Tibial nerve (tissue), 4 donors: ENCODE measurements at places on chromosomes 5 and 9.

- no peaks in the 10 kb centered on the region for H3K27me3 ChIP-seq
- no peaks in the 10 kb centered on the region for H3K36me3 ChIP-seq
- no peak for DNase-seq
- H3K4me3 ChIP-seq, result no peak overlapping the region
These were observed 4.2 kb downstream of the TRIM7 start for GRCh38 chr5:181200816-181201215.

DNA sequence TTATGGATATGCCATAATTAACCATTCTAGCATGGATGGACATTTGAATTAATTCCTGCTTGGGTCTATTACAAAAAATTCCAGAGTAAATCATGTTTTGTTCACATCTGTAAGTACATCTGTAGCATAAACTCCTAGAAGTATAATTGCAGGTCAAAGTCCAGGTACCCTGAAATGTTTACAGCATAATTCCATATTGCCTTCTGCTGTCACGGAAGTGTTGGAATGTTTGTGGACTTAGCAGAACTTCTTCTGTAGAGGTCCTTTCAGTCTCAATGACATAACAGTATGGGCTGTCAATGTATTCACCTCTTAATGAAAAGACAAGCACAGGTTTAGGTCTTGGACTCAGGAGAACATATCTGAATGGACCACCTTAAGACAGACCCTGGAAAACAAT, 1.8 kb downstream of the FAM240B start:
- H3K36me3 ChIP-seq, result no peaks in the 10 kb centered on the region
- no peak overlapping the region for H3K4me3 ChIP-seq
- no peak for DNase-seq
- H3K27me3 ChIP-seq, result no peaks in the 10 kb centered on the region
- no peak overlapping the region for H3K27ac ChIP-seq

DNA sequence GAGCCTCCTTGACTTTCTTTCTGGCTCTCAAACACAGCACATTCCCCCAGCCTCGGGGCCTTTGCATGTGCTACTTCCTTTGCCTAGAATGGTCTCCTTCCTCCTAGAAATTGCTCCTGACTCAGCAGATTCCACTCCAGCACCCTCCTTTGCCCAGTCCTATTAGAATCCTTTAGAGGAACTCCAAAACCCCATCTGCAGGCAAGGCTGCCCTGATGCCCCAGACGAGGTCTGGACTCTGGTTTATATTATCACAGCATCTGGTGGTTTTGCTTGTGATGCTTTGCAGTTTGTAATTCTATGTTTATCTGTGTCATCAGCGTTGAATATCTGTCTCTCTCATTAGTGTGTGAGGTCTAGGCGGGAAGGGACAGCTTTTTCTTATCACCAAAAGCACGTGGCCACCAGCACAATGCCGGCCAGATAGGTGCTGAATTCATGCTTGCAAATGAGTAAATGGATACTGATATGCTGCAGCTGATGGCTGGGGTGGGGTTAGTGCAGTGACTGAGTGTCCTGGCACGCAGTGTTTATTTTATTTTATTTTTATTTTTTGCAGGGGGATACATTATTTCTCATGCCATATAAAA, 30.0 kb upstream of the ANKH start:
- no peak overlapping the region for H3K4me3 ChIP-seq
- no peaks in the 10 kb centered on the region for H3K27me3 ChIP-seq

GRCh38 chr5:40616781-40617180, 62.9 kb upstream of the PTGER4 start:
- no peak overlapping the region for H3K4me3 ChIP-seq
- no peak overlapping the region for H3K27ac ChIP-seq
- H3K4me1 ChIP-seq, result no peaks in the 10 kb centered on the region
- H3K36me3 ChIP-seq, result no peaks in the 10 kb centered on the region

DNA sequence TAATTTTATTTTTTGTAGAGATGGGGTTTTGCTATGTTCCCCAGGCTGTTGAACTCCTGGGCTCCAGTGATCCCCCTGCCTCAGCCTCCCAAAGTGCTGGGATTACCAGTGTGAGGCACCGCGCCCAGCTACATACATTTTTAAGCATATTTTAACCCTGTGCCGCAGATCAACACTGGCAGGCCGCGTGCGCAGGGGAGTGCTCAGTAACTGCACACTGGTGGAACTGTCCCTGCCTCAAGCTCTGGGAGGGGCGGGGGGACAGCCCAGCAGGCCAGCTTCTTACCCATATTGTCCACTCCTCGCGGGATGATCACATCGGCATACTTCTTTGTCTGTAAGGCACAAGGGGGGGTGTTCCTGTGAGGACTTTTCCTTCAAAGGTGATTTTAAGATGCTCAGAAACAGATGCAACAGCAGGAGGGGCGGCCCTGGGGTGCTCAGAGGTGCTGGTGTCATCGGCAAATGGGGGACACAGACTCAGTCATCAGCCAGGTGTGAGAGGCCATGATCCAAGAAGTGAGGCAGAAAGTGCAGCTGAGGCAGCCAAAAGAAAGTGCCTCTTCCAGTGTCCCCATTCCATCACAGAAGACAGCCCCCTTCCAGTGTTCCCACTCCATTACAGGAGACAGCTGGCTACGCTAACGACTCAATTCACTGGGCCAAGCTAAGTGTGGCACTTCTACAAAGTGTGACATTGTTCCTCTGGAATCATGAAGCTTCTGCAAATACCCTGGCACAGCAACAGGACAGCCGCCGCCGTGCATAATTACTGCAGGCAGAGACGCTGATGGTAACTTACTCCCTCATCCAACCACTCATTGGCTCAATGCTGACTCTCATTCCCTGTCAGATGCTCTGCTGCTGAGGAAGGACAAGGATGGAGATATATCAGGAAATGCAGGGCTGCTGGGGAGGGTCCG, 5.2 kb downstream of the UCK1 start:
- H3K4me3 ChIP-seq, result no peak overlapping the region
- no peak overlapping the region for H3K27ac ChIP-seq
- no peaks in the 10 kb centered on the region for H3K27me3 ChIP-seq
- H3K36me3 ChIP-seq, result peaks cover 4% of the 10 kb centered on the region
- peaks cover 10% of the 10 kb centered on the region for H3K4me1 ChIP-seq
